HS-27A (cell line): ENCODE measurements at places on chromosomes 7 and 10.

DNA sequence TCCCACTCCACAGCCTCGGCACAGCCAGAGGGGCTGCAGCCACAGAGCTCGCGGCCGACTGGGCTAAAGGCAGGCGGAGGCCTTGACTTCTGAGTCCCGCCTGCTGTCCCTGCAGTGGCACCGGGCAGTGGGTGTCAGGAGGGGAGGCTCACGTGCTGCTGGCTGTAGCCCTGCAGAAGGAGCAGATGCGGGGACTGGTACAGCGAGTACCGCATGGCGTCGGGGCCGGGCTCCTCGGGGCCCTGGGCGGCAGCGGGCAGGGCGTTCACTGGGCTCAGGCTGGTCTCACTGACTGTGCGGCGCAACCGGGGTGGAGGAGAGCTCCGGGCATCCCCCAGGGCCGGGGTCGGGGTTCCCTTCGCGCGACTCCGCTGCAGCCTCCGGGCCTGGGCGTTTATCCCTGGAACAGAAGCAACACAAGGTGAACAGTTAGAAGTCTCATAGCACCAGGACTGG lies 25.6 kb downstream of the PAPOLB start:
- no peak for DNase-seq

DNA sequence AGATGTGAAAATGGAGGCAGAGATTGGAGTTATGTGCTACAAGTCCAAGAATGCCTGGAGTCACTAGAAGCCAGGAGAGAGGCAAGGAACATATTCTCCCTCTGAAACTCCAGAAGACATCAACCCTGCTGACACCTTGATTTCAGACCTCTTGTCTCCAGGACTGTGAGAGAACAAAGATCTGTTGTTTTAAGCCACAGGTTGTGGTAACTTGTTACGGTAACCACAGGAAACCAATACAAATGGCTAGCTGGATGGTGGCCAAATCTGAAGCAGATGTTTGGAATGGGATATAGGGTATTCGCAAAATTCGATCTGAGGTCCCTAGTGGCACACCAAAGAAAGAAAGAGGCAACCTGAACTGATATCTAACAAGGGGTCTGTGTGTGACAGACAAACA lies 129.0 kb downstream of the HERPUD2 start:
- DNase-seq, result no peak

GRCh38 chr7:156558198-156558597 lies 82.4 kb upstream of the RNF32 start:
- DNase-seq, result no peak

GRCh38 chr7:114843102-114843501 lies 78.8 kb upstream of the MDFIC start:
- DNase-seq, result no peak

DNA sequence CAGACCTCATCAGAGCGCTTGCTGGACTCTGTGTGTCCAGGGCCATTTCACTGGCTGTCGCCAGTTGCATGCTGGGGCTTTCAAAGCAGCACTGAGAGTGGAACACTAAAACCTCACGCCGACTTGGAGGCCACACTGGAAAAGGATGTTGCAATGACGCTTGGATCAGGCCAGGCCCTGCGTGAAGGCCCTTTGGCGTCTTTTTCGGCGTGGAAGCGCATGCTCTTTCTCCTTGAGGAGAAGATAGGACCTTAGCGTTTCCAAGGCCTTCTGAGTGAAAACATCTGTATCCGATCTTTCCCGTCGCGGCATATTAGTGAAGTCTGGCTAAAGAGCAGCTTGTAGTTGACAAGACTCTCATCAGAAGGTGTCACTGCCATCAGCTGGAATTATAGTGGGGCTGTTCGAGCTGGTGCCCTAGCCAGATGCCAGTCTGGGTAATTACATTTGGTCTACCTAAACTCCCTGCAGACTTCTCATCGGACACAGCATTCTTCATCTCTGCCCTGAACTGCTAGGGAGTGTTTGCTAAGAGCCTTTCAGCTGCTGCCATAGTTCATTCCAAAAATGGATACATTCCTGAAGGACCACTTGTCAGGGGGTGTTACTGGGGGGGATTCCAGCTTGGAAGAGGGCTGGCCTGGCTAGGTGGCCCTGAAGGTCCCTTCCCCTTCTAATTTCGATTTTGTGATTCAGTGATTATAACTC lies 167.7 kb upstream of the TCF7L2 start:
- DNase-seq, result no peak
